CD4-positive, alpha-beta memory T cell (primary cell): ENCODE measurements at places on chromosomes 11 and 22. TPM values are rescaled to one million over a fixed set of nuclear protein-coding genes. Genes with fewer than 3 reads are reported as not detected.

DNA sequence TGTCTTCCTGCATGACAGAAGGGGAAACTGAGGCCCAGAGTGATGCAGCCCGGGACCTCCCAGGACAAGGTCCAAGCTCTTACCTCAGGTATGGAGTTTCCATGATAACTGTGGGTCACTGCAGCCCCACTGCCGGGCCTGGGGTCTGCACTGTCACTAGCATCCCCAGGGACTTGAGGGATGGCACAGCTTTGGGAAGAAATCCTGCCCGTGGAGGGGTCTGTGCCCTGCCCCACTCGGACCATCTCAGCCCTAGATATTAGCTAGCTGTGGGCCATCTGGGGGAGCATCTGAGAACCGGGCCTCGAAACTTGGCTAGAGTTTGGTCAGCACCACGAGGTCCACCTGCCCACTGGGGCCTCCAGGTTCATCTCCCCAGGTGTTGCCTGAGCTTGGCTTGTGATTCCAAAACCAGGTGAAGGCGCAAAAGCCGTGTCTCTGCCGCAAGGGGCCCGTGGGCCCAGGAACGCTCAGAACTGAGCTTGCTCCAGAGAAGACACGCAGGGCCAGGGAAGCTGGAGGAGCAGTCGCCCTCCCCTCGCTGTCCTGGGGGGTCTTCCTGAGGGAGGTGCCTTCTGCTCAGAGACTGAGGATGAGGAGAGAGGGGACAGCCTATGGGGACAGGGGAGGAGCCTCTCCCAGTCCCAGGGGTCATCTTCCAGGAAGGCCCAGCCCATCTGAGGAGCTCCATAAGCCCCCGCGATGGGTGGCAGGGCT is 4.8 kb downstream of the LINC01488 start:
- H3K27ac ChIP-seq = no peak overlapping the region
- no peak for DNase-seq
- H3K27me3 ChIP-seq = no peaks in the 10 kb centered on the region
- H3K4me3 ChIP-seq = no peak overlapping the region

DNA sequence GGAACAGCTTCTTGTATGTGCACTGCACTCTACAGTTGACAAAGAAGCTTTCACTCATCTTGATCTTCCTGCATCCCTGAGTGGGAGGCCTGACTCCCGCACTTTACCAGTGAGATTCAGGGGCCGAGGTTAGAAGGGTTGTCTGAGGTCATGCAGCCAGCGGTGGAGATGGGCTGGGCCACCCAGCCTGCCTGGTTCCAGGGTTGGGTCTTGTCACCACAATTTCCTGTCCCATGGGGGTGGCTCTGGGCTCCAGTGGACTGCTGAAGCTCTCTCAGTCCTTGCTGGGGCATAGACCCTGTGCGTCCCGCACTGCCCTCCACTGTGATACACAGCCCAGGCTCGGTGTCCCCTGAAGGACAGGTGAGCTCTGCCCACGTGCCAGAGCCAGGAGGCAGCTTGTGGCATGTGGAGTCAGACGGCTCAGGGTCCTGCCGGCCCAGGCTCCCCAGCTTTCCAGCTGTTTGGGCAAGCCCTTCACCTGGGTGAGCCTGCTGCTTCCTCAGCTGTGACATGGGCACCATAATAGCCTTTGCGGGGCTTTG is 6.9 kb upstream of the MYO7A start:
- no peaks in the 10 kb centered on the region for H3K36me3 ChIP-seq
- no peak for DNase-seq
- H3K27ac ChIP-seq = no peak overlapping the region

DNA sequence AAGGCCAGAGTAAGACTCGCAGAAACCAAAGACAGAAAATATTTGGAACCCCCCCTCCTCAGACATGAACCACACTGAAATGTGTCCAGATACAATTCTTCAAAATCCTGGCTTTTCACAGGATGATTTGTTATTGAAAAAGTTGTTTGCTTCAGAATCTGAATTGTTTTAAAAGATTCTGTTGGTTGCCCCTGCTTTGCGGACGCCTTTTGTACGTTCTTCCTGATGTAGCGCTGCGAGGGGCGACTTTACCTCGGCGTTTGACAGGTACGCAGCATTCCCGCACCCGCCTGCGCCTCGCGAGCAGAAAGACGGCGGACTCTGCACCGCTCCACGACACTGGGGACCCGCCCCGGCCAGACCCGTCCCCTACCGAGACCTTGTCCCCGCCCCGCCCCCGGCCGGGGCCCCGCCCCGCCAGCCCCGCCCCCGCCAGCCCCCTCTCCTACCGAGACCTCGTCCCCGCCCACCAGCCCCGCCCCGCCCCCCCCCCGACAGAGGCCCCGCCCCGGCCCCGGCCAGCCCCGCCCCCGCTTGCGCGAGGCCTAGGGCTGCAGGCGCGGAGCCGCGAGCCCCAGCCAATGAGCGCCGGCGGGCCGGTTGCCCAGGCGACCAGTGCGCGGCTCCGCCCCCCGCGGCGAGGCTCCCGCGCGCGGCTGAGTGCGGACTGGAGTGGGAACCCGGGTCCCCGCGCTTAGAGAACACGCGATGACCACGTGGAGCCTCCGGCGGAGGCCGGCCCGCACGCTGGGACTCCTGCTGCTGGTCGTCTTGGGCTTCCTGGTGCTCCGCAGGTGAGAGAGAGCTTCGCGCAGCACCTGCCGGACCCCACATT is at the start of gene GLB1L2:
GLB1L2 (plus strand) TSS at position 635 of the 835 bp plus-strand sequence; CDS start at position 709, 74 bp downstream.
- peak within 1 kb of the TSS; percentile 59 for H3K4me3 ChIP-seq
- no peak within 1 kb of the TSS for H3K27ac ChIP-seq
- no peaks in the 10 kb centered on the region for H3K27me3 ChIP-seq
- no peaks in the 10 kb centered on the region for H3K36me3 ChIP-seq
- peak; percentile 80 for DNase-seq
- peaks cover 14% of the 10 kb centered on the region for H3K4me1 ChIP-seq

GRCh38 chr11:27084518-27084917 is 43.9 kb downstream of the BBOX1 start:
- H3K27me3 ChIP-seq = no peaks in the 10 kb centered on the region
- no peak overlapping the region for H3K27ac ChIP-seq
- no peak overlapping the region for H3K4me3 ChIP-seq
- DNase-seq = no peak
- H3K4me1 ChIP-seq = no peaks in the 10 kb centered on the region

GRCh38 chr11:69614085-69614484 is 26.9 kb upstream of the CCND1 start:
- H3K36me3 ChIP-seq = no peaks in the 10 kb centered on the region
- H3K27me3 ChIP-seq = no peaks in the 10 kb centered on the region
- H3K27ac ChIP-seq = no peak overlapping the region
- no peaks in the 10 kb centered on the region for H3K4me1 ChIP-seq
- no peak overlapping the region for H3K4me3 ChIP-seq

DNA sequence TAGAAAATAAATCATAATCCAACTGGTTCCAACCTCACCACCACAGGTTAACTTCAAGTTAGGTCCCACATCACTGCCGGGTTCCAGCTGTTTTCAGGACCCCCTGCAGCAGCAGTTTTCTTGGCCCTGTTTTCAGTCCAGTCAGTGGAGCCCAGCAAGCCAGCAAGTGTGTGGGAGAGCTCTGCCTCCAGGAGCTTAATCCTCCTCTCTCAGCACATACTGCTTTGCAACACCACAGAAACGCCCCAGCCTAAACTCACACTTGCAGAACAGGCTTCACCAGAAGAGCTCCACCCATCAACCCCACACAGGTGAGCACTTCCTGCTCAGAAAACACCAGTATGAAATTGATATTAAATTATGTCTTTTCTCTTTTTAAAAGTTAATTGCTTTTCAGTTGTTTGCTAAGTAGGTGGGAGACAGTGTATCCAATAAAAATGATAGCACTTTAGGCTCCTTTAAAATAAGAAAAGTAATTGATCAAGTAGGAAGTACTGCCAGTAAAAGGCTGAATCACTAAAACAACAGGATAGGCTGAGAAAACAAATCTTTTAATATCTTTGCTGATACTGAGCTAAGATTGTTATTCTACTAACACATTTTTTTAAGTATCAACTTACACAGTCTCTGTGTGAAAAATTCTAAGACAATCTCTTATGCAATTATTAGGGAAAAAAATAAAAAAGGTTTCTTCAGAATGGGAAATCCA is 81.5 kb upstream of the TP53AIP1 start:
- no peak overlapping the region for H3K4me3 ChIP-seq
- H3K27me3 ChIP-seq = no peaks in the 10 kb centered on the region
- H3K36me3 ChIP-seq = no peaks in the 10 kb centered on the region
- no peak for DNase-seq

GRCh38 chr11:133896028-133896427 is 50.7 kb upstream of the SPATA19 start:
- H3K27ac ChIP-seq = no peak overlapping the region
- no peaks in the 10 kb centered on the region for H3K4me1 ChIP-seq
- H3K4me3 ChIP-seq = no peak overlapping the region
- H3K27me3 ChIP-seq = no peaks in the 10 kb centered on the region
- no peak for DNase-seq

GRCh38 chr22:19419464-19420178 is 11.9 kb downstream of the HIRA start:
- DNase-seq = peak; percentile 74
- no peaks in the 10 kb centered on the region for H3K36me3 ChIP-seq
- H3K27ac ChIP-seq = peak overlapping the region; percentile 60
- no peak overlapping the region for H3K4me3 ChIP-seq
- no peaks in the 10 kb centered on the region for H3K27me3 ChIP-seq
- H3K4me1 ChIP-seq = peaks cover 59% of the 10 kb centered on the region

- no peak overlapping the region for H3K4me3 ChIP-seq
- no peak for DNase-seq
- no peak overlapping the region for H3K27ac ChIP-seq
- H3K27me3 ChIP-seq = no peaks in the 10 kb centered on the region
These were observed 33.8 kb downstream of the MMP13 start for GRCh38 chr11:102921587-102922220.

DNA sequence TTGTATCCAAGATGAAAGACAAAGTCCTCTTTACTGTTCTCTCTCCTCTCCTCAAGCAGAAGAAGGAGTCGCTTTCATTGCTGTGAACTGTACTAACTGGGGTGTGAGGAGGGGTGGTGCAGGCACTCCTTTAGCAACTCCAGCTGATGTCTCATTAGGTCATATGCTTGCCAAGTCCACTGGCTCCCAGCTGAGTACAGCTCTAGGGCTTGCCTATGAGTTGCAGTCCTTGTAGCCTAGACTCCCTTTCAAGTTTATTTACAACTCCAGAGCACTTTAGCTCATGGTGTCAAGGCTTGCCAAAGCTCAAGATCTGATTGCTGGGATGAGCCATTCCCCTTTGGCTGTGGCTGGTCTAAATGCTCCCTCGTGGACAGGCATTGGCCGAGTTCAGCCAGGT is 55.1 kb upstream of the PDGFD start:
- H3K36me3 ChIP-seq = no peaks in the 10 kb centered on the region
- no peak overlapping the region for H3K4me3 ChIP-seq
- DNase-seq = no peak
- no peaks in the 10 kb centered on the region for H3K27me3 ChIP-seq
- H3K4me1 ChIP-seq = no peaks in the 10 kb centered on the region

GRCh38 chr11:36840378-36840777 is 242.3 kb upstream of the RAG2 start:
- DNase-seq = no peak
- no peak overlapping the region for H3K27ac ChIP-seq
- no peaks in the 10 kb centered on the region for H3K27me3 ChIP-seq
- H3K36me3 ChIP-seq = no peaks in the 10 kb centered on the region
- H3K4me1 ChIP-seq = no peaks in the 10 kb centered on the region
- no peak overlapping the region for H3K4me3 ChIP-seq

GRCh38 chr11:115321605-115322289 is 182.5 kb downstream of the CADM1 start:
- no peaks in the 10 kb centered on the region for H3K4me1 ChIP-seq
- no peaks in the 10 kb centered on the region for H3K36me3 ChIP-seq
- H3K4me3 ChIP-seq = no peak overlapping the region
- DNase-seq = no peak
- no peaks in the 10 kb centered on the region for H3K27me3 ChIP-seq

DNA sequence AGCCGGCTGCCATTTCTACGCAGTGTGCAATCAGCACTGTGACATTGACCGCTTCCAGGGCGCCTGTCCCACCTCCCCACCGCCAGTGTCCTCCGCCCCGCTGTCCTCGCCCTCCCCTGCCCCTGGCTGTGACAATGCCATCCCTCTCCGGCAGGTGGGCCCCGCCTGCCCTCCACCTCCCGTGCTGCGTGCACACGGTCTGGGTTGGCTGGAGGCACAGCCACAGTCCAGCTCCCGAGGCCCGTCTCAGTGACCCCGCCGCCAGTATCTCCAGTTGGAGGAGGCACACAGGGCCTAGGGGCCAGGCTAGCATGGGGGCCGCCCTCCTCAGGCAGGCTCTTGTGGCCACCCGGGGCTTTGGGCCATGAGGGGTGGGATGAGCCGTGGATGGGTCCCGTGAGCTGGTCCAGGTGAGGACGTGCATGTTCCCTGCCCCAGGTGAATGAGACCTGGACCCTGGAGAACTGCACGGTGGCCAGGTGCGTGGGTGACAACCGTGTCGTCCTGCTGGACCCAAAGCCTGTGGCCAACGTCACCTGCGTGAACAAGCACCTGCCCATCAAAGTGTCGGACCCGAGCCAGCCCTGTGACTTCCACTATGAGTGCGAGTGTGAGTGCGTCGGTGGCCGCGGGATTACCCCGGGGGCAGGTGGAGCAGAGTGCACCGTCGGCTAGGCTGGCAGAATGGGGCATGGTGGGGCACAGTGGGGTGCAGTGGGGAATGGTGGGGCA is 29.7 kb downstream of the MUC5B start:
- no peak overlapping the region for H3K4me3 ChIP-seq
- H3K36me3 ChIP-seq = no peaks in the 10 kb centered on the region
- no peak for DNase-seq
- H3K27me3 ChIP-seq = no peaks in the 10 kb centered on the region
- H3K27ac ChIP-seq = no peak overlapping the region

GRCh38 chr11:75333807-75334140 is 17.7 kb downstream of the ARRB1 start:
- no peak overlapping the region for H3K4me3 ChIP-seq
- no peaks in the 10 kb centered on the region for H3K27me3 ChIP-seq

GRCh38 chr22:39527481-39527961 is 5.0 kb downstream of the RPS19BP1 start:
- H3K27ac ChIP-seq = peak overlapping the region; percentile 25
- peaks cover 35% of the 10 kb centered on the region for H3K36me3 ChIP-seq
- H3K4me3 ChIP-seq = no peak overlapping the region
- DNase-seq = no peak

DNA sequence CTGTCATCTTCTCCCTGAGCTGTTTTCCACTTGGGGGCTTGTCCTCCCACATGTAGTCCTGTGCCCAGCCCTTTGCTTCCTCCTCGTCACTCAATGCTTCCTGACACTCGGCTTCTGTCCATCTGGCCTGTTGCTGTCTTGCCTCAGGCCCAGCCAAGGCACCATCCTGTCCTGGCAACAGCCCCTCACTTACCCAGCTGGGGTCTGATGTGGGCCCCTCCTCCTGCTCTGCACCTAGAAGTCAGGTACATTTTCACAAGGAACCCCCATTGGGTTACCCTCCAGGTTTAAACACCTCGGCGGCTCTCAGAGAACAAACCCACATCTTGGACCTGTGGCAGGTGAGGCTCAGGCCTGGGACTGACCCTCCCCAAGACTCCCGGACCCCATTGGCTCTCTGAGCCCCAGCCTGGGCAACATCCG is 784.8 kb downstream of the TBC1D22A start:
- no peaks in the 10 kb centered on the region for H3K36me3 ChIP-seq
- H3K27me3 ChIP-seq = no peaks in the 10 kb centered on the region
- no peaks in the 10 kb centered on the region for H3K4me1 ChIP-seq
- no peak overlapping the region for H3K4me3 ChIP-seq
- DNase-seq = no peak
- no peak overlapping the region for H3K27ac ChIP-seq

GRCh38 chr11:128837627-128838026 is 29.5 kb downstream of the KCNJ1 start:
- no peak overlapping the region for H3K27ac ChIP-seq
- H3K36me3 ChIP-seq = no peaks in the 10 kb centered on the region
- peaks cover 59% of the 10 kb centered on the region for H3K4me1 ChIP-seq
- H3K4me3 ChIP-seq = no peak overlapping the region
- H3K27me3 ChIP-seq = no peaks in the 10 kb centered on the region

The ART5 gene
- not detected for polyA plus RNA-seq

The PGA5 gene
- polyA plus RNA-seq = not detected

The C11orf97 gene
- polyA plus RNA-seq = not detected

The SIRT3 gene
- 11.6 TPM for polyA plus RNA-seq

The OR2AG1 gene
- polyA plus RNA-seq = not detected
